AG09309 (cell line): ENCODE measurements at places on chromosomes 12 and 14.

- peak; percentile 65 for DNase-seq
These were observed 820 bp upstream of the SMAGP start for GRCh38 chr12:51270951-51271518.

DNA sequence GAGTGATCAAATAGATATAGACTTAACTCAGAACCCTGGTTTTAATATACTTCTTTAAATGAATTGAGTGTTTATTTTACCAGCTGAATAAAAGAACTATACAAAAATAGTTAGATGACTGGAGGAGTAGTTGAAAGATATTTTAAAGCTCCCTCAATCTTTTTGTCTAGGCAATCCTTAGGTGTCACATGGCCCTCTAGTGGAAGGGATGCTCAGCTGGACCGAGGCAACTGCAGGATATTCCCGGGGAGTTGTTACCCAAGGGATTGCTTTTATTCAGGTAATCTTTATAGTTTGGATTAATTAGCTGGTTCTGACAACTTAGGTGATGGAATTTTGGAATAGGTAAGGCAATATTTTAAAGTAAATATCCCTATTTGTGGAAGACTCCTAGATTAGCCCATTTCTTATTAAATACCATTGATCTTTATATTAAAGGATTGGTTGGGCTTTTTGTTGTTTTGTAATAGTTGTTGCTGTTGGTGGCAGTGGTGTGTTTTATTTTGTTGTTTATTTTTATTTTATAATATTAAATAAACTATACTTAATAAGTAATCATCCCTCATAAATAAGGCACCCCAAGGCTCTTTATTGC lies 57.1 kb downstream of the ZDHHC17 start:
- no peak for DNase-seq

DNA sequence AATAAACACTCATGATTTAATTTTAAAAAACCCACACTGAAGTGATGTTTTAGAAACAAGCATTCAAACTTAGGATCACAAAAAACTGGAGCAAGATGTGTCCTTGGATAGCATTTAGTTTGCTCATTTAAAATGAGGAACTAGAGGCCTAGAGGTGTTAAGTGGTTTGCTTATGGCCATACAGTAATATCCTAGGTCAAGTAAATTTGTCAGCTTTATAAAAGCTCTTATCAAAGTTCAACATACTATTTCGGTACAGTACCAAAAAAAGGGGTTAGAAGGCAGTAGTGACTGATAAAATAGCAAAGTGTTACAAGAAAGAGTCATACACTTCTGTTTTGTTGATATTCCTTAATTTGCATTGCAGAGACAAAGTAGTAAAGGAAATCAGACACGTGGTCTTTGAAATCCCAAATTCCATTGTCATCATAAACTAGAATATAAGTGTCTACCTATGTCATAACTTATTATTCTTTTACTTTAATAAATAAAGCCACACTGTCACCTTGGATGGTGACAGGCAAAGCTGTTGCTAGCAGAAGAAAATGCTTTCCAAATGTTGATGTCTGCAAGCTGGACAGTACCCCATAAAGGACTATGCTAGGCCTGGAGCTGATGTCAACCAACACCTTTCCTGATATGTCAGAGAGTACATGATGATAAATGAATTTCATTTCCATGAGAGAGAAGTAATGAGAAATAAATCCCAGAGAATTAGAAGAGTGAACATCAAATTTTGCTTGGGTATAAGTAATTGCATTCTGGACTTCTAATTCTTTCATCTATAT lies 17.6 kb upstream of the SRP54 start:
- DNase-seq: no peak

DNA sequence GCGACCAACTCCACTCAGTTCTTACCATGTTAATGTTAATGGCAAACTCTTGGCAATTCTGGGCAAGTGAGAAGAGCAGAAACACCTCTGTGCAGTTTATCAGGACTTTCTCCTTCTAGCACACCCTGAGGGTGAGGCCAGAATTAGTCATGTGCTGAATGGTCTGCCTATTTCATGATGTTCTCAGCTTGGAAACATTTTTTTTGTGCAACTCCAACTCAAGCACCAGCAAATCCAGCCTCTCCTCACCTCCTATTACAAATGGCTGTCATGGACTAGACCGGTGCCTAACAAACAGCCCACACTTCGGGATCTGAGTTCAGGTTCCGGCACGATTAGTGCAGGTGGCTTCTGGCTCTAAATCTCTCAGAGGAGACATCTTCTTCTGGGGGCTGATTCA lies 246.0 kb downstream of the ZFP36L1 start:
- DNase-seq: peak; percentile 76

DNA sequence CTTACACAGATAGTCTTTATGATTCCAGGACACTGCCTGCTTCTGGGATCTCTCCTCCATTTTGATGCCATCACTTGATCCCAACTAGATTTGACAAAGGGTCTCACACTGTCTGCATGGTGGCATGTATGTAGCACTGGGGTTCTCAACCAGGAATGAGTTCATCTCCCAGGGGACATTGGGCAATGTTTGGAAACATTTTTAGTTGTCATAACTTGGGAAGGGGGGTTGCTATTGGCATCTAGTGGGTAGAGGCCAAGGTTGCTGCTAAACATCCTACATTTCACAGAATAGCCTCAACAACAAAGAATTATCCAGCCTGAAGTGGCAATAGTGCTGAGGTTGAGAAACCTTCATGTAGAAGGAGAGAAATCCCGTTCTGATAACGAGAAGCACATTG lies 376.2 kb downstream of the DPF3 start:
- no peak for DNase-seq

- DNase-seq: no peak
These were observed 110.3 kb downstream of the DICER1 start for GRCh38 chr14:95046711-95047681.

- no peak for DNase-seq
These were observed 37.5 kb downstream of the ACACB start for GRCh38 chr12:109153821-109154441.

DNA sequence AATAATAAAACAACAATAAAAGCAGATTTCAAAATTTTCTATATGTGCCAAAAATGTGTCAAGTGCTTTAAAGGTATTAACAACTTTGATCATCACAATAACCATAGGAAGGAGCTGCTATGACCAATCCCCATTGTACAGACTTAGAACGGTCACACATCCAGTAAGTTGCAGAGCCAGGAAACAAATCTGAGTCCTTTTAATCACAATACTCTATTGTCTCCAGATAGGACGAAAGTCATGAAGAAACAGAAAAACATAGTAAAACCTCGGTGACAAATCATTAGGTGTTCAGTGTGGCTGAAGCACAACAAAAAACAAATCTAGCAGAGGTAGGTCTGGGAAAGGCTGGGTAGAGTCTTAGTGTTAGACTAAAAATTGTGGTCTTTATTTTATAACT lies 178.8 kb downstream of the GRIP1 start:
- no peak for DNase-seq

DNA sequence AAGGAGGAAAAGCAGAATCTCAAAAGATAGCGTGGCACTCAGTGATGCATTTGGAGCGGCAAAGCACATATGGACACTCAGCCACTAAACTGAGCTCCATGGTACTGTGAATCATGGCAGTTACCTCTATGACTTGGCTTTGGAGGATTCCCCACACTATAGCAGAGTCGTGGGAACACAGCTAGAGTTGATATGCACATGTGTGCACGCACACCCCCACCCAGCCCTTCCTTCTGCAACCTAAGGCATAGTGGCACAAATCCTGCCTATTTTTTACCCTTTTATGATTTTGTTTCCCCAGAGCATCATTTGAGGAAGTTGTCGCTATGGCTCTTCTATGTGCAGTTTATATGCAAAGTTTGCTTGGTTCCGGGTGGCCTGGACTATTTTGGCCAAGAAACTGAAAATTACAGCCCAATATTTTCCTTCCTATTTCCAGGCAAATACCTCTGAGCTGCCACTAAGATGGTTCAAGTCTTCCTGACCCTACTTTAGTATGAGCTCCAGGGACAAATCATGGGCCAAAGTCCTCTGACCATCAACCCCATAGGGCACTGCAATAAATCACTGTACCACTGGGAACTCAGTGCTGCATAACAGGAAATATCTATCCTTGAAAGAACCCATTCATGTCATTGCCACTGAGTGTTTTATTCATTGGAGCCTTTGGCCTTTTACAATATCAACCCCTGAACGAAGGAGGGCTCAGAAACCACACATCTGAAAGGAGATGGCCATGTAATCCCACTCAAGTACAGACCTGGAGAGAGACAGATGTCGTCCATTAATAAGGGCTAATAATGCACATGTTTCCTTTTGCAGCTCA lies 177.5 kb downstream of the EGLN3 start:
- no peak for DNase-seq

DNA sequence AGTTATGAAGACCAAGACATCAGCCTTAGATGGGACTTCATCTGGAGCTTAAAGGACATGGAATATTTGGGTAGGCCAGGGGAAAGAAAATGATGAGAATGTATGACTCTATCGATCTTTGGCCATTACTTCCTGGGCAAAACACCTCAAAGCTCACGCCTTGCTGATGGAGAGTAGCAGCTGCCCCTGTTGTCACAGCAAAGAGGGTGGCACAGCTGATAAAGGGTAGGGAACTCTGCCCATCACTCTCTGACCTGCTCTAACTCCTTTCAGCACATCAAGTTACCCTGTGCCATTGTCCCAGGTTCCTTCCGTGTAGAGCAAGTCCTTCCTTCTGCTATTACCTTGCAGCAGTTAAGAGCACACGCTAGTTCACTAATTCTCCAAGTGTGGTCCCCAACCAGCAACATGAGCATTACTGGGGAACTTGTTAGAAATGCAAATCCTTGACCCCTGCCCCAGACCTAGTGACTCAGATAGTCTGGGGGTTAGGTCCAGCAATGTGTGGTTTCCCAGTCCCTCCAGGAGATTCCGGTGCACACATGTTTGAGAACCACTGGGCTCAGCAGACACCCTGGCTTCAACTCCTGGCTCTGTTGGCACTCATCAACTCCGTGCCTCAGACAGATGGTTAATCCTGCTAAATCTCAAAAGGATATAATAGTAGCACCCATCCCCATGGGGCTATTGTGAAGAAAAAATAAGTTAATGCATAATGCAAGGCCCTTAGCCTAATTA lies 93.7 kb upstream of the EEA1 start:
- DNase-seq: no peak

- peak; percentile 70 for DNase-seq
These were observed at the start of gene RDH5 for GRCh38 chr12:55720071-55720564. TSS of gene RDH5 (plus strand) at chr12:55720393. CDS start at chr12:55721185, 792 bp downstream.

DNA sequence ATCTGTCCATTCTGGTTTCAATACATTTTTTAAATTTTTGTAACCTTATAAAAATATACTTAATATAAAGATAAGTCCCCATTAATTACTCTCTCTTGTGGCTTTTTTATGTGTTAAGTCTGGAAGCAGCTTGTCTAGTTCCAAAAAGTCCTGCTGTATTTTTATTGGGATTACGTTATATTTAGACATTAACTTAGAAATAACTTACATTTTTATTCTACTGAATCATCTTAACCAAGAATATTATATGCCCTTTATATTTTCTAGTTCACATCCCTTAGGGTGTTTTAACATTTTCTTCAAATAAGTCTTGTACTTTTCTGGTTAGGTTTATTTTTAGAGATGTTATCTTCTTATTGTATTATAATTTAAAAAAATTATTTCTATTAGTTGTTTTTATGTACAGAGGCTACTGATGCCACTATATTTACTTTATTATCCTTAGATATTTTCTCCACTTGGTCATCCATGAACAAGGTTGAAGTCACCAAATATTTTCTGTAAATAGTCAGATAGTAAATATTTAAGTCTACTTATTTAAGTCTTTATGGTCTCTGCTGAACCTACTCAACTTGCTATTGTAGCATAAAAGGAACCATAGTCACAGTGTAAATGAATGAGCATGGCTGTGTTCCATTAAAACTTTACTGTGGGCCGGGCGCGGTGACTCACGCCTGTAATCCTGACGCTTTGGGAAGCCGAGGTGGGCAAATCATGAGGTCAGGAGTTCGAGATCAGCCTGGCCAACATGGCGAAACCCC lies 132.4 kb upstream of the NEDD1 start:
- peak; percentile 49 for DNase-seq
